ENCODE measurements at places on chromosomes 12 and 14. TPM values are rescaled to one million over a fixed set of nuclear protein-coding genes. Genes with fewer than 3 reads are reported as not detected.

Gene AHSA1
- 269 TPM for total RNA-seq

Gene ACVRL1
- not detected for total RNA-seq

Gene TGFB3
- total RNA-seq, result 1.9 TPM

Gene AQP2
- total RNA-seq, result not detected

Gene GPX2
- total RNA-seq, result not detected

Gene STAC3
- 2.0 TPM for total RNA-seq

Gene TMED10
- total RNA-seq, result 201 TPM

Gene ABCD4
- 42.7 TPM for total RNA-seq

Gene OTOGL
- not detected for total RNA-seq

Gene BRI3BP
- total RNA-seq, result 24.1 TPM

Gene ZNF664
- total RNA-seq, result 53.2 TPM

Gene HNRNPC
- 1,063 TPM for total RNA-seq

Gene CYP27B1
- 8.2 TPM for total RNA-seq

Gene LRRC9
- not detected for total RNA-seq

Gene REP15
- total RNA-seq, result 0.22 TPM

Gene HOXC11
- not detected for total RNA-seq

Gene OR6C3
- total RNA-seq, result not detected

Gene EIF2S3B
- 2.1 TPM for total RNA-seq

Gene RTRAF
- 222 TPM for total RNA-seq

Gene GUCY2C
- total RNA-seq, result not detected

Gene WNT1
- not detected for total RNA-seq

Gene KRT75
- total RNA-seq, result not detected

Gene OVCH1
- not detected for total RNA-seq

Gene ALKBH1
- total RNA-seq, result 16.1 TPM

Gene KCNH5
- not detected for total RNA-seq

Gene GNG2
- 146 TPM for total RNA-seq

Gene PPP1R1A
- total RNA-seq, result not detected

Gene GDF11
- 7.7 TPM for total RNA-seq

Gene P2RX7
- 11.3 TPM for total RNA-seq

Gene NAV3
- not detected for total RNA-seq

Gene PLEKHA5
- total RNA-seq, result 7.4 TPM

Gene KRT84
- total RNA-seq, result not detected

Gene FAM186B
- not detected for total RNA-seq

Gene INHBC
- not detected for total RNA-seq

Gene CACNA1C
- total RNA-seq, result 0.07 TPM

Gene CCDC198
- not detected for total RNA-seq

Gene CATSPERB
- 0.14 TPM for total RNA-seq

Gene CACNA2D4
- total RNA-seq, result 13.3 TPM

Gene LUM
- not detected for total RNA-seq

Gene TMEM229B
- total RNA-seq, result 1.1 TPM

Gene TSPAN19
- total RNA-seq, result not detected

Gene MYF6
- not detected for total RNA-seq

Gene FGF23
- total RNA-seq, result not detected
